NCI-H446 (cell line): ENCODE measurements at places on chromosomes 4 and X.

GRCh38 chr4:147924604-147925412 is 192.9 kb downstream of the ARHGAP10 start:
- no peak for DNase-seq

GRCh38 chr4:88458104-88458740 is 1.3 kb downstream of the HERC5 start:
- no peak for DNase-seq

DNA sequence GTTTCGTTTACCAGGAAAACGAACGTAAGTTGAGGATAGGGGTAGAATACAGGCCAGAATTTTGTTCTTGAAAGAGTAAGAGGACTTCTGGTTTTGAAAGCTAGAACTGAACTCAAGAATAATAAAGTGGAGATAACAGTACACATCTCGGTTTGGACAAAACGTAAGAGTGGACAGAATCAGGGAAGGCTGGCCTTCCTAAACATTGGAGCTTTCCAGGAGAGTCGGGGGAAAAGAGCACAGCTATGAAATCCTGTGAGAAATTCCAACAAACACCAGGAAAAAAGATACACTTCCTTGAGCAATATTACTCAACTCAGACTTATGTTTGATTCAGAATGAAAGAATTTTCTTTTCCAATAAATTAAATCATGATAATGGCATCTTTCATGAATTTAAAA is 1.2 kb downstream of the CTSO start:
- DNase-seq: no peak

DNA sequence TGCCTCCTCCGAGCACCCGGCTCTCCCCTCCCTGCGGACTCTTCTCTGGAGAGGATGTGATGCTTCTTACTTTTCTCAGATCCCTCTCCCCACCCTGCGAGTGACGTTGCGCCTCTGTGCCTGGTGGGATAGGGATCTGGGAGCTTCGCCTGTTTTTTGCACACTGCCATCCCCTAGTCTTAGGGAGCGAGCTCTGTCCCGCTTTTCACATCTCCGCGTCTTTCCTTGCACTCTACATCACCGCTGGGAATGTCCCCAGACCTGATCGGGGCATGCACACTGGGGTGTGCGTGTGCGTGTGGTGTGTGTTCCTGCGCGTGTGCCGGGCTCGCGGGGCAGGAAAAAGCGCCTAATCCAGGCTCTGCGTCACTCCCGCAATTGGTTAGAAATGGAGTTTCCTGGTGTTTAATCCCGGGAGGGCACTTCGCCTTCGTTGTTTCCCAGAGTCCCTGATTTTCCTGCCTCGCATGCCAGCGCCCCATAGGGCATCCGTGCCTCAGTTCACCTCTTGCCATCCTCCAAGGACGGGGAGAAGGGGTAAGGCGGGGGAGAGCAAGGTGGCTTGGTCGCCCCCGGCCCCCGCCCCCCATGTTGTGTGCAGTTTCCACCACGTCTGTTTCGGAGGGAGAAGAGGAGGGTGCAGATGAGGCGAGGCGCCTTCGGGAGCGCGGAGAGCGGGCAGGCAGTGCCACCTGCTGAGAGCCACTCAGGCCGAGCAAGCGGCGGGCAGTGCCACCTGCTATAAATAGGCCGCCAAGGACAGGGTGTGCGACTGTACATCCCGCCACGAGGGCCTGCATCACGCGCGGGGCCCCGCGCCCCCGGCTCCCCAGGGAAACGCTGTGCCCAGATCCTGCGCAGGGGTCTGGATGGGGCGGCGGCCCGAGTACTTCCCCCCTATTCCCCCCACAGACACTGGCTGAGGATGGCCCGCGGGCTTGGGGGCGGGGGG is 759 bp upstream of the TBC1D1 start:
- no peak for DNase-seq

DNA sequence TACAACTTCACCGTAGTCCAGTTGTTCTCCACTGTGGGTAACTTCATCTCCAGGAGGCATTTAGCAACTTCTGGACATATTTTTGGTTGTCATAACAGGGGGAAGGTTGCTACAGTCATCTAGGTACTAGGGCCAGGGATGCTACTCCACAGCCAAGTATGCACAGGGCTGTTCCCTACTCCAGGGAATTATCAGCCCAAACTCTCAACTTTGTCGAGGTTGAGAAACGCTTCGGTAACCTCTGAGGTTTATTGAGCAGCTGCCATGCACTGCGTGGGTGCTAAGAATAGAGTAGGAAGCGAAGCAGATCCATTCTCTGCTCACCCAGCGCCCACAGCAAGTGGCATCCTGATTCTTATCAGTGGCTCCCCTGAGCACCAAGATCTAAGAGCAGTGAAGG is 8.2 kb downstream of the FGFBP1 start:
- DNase-seq: no peak

DNA sequence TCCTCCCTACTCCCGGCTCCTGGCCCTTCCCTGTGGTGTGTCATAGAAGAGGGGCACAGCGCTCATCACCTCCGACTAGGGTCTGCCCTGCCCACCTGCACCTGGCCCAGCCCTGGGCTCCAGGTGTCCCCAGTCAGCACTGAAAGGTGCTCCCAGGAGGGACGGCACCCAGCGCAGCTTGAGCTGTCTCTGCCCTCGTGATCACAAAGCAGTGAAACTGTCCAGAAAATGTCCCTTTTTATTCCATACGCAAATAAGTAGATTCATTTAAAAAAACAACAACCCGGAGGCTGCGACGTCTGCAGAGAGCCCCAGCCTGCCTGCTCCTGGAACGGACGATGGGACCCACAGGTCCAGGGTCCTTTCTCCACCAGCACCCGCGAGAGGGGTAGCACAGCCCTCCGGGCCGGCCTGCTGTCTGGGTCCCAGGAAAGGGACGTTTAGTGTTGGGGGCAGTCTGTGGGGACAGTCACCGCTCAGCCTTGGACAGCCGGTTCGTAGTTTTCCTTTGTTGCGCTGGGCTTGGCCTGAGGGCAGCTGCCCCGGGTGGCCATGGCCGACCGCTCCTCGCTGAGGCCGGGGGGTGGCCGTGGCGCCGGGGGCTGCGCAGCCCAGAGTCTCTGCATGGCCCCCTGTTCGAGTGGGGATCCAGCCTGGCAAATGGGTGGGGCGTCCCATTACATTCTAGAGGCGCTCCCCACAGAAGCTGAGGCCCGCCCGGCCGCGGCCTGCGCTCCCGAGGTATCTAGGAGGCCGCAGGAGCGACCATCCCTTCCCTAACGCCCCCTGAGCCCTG is 4.6 kb downstream of the HMX1 start:
- DNase-seq: no peak

DNA sequence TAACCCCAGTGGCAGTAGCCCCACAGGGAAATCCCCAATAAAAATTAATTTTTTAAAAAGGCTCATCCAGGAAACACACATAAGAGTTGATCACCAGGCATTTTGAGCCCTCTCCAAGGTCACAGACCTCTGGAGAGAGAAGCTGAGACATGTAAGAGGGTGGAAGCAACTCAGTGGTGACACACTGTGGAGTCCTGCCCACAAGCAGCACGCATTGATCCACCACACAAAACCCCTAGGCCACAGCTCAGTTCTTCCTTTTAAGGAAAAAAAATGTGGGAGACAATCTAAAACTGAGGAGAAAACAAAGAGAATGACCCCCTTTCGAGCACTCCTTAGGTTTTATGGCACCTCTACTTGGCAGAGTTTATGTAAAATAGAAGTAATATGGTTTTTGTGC is 71.7 kb upstream of the S100G start:
- DNase-seq: no peak

GRCh38 chr4:138864961-138865720 is 150.4 kb upstream of the NOCT start:
- no peak for DNase-seq

DNA sequence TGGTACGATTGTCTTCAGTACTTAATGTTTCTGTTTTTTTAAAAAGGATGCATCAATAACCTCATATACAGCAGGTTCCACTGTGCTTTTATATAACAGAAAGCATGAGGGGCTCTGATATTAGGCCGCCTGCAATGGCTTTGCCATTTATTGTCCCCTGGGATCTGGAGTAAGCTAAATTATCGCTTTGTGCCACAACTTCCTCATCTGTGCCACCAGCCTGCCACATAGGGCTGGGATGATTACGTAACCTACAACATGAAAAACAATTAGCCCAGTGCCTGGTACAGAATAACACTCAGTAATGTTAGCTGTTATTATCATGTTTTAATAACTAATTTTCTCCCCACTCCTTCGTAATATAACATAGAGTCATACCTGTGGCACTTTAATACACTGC is 65.5 kb upstream of the TRIM2 start:
- no peak for DNase-seq

DNA sequence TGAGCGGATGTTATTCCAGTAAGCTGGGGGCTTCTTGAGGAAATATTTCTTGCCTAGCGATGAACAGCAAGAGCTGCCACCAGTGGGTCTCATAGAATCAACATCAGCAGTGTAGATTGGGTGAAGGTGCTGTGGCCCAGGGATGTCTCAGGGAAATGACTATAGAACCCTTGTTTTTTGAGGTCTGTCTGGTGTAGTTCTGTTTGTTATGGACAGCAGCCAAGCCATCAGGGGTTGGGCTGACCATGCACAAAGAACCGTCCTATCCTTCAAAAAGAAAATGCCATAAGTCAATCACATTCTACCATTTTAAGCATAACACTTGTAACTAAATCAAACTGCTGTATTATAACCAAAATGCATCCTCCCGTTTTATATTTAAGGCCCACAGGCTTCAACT is 17.3 kb upstream of the C1GALT1C1 start:
- no peak for DNase-seq

GRCh38 chrX:129925305-129926092 is 19.5 kb downstream of the UTP14A start:
- peak; percentile 43 for DNase-seq

DNA sequence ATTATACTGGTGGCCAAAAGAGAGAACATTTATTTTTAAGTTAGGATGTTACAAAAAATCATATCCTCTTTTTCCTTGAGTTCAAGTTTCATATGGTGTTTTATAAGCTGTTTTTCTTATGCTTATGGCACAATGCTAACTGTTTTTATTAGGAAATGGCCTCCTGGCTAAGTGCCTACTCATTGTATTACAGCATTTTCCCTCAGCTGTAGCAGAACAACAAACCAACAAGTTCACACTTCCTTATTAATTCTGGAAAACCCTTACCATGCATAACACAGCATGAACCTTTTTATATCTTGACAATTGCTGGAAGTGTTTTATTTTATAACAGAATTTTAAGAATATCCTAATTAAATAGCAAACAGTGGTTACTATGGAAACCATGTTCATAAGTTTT is 165.8 kb downstream of the GASK1B start:
- DNase-seq: no peak

DNA sequence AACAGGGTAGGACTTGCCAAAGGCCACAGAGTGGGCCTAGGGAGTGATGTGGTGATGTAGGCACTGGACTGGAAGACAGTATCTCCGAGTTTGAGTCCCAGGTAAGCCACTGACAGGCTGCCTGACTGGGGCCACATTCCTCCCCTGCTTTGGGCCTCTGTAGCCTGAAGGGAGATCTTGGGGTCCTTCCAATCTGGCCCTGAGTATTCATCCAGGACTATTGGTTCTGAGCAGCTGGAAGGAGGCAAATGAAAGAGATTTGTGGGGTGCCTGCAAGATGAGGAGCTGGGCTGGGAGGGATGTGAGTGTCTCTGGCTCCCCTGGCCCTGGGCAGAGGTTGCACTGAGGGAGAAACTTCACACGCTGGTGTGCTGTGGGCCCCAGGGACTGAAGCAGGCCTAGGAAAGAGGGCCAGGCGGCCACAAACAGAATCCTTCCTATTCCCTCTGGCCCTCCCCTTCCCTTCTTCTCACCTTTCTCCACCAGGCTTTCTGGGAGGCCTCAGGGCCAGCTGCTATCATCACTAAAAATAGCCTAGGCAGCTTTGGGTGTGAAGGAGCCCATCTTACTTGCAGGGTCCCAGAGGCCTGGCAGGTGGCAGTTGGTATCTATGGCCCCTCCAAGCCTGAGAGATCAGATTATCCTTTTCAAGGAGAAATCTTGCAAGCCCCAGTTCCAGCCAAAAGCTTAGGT is 70.1 kb downstream of the PJA1 start:
- no peak for DNase-seq

- DNase-seq: no peak
These were observed 636.5 kb upstream of the SLIT2 start for GRCh38 chr4:19615086-19615689.

GRCh38 chr4:81747242-81747930 is 275.7 kb upstream of the RASGEF1B start:
- no peak for DNase-seq

DNA sequence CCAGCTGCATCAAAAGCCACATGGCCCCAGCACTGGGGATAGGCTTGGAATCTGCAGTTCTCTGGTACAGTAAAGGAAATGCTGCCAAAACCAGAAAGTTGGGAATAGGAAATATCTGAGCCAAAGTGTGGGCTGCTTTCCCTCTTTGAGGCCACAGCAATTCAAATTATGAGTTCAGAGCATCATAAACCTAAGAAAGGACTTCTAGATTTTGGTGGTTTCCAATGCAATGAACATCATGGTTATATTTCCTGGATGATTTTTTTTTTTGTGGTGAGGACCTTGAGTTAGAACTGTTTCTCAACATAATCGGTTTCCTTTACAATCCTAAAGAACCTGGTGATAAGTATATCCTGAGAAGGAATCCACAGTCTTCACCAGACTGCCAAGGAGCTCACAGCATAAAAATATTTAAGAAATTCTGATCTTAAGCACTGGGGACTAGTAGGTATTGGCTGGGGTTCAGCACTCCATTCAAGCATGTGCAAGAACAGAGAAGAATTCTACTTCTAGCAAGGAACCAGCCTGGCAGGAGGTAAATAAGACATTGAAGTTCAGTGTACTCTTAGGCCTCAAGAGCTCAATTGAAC is 29.8 kb upstream of the ARHGAP24 start:
- peak; percentile 15 for DNase-seq

DNA sequence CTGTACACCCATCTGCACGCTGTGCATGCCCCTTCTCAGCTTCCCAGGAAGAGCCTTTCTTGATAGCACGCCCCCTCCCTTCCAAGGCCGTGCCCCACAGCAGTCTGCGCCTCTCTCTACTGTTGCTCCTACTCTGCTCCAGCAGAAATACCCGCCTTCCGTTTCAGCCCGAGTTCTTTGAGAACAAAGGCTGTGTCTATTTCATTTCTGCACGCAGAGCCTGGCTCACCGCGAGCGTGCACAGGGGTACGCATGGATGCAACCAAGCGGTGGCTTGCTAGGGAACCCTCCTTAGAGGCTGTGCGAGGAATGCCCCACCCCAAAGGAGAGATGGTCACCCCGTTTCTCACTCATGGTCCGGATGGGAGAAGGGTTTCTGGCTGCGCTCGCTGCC is 485 bp downstream of the AADAT start:
- DNase-seq: peak; percentile 40

GRCh38 chr4:52200339-52200725 is 149.2 kb downstream of the SPATA18 start:
- DNase-seq: no peak
